ENCODE measurements at places on chromosomes 6 and 20.
A peak's percentile ranks its signal among the peaks of the same experiment; 100 is the strongest.

- ATAC-seq = no peak
Measured at GRCh38 chr20:10708351-10709185, 34.8 kb upstream of the JAG1 start.

DNA sequence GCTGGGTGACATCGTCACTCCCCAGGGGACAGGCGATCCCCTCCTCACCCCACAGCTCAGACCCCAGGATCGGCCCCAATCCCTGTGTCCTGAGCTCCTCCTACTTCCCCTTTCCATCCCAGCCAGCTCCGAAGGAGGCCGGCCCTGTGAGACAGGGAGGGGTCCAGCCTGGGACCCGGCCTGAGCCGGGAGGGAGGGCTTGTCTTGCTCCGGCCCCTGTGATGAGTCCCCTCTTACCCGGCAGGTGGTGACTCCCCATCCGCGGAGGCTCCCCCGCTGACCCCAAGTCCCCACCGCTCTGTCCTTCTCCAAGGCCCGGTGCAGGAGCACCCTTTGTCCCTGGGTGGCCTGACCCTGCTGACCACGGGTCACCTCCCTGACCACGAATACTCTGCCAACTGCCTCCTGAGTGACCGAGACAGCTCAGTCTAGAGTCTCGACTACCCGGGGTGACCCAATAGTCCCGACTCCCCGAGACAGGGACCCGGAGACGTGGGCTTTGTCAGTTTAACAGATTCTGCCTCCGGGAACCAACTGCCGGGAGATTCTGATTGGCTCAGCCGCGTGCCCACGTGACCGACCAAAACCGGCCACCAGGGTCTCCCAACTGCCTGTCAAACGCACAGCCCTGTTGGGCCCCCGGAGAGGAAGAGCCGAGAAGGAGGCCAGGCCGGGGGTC lies 187.4 kb upstream of the PROKR2 start:
- peak; percentile 42 for ATAC-seq

DNA sequence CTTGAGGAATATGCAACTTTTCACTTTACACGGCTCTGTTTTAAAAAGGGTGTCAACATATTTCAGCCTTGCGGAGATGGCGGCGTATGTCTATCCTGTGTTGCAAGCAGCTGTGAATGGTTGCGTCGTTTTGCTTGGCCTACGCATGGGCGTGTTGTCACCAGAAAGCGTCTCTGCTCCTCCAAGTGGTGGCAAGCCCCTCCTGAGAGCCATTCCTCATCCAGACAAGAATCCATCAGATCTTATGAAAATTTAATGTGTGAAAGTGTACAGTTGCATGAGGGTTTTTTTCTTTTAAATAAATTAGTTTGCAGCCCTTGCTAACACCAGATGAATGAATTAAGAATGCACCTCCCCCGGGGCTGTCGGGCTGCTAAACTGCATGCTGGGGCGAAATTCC lies 114.4 kb downstream of the PHACTR3 start:
- no peak for ATAC-seq

GRCh38 chr6:89640804-89641203 lies 2.3 kb upstream of the LYRM2 start:
- no peak for ATAC-seq

- no peak for ATAC-seq
Measured at GRCh38 chr6:92684386-92684785, 735.0 kb downstream of the EPHA7 start.

GRCh38 chr20:432677-433299 lies 24.7 kb downstream of the RBCK1 start:
- ATAC-seq = no peak

GRCh38 chr6:162372106-162372505 lies 355.5 kb downstream of the PRKN start:
- no peak for ATAC-seq

GRCh38 chr20:58141496-58141895 lies 87.0 kb downstream of the ANKRD60 start:
- no peak for ATAC-seq

GRCh38 chr6:318243-318890 lies 26.1 kb downstream of the DUSP22 start:
- ATAC-seq = no peak

GRCh38 chr6:93139408-93140081 lies 279.8 kb downstream of the EPHA7 start:
- no peak for ATAC-seq

- no peak for ATAC-seq
Measured at GRCh38 chr20:49693435-49694171, 20.1 kb downstream of the B4GALT5 start.

DNA sequence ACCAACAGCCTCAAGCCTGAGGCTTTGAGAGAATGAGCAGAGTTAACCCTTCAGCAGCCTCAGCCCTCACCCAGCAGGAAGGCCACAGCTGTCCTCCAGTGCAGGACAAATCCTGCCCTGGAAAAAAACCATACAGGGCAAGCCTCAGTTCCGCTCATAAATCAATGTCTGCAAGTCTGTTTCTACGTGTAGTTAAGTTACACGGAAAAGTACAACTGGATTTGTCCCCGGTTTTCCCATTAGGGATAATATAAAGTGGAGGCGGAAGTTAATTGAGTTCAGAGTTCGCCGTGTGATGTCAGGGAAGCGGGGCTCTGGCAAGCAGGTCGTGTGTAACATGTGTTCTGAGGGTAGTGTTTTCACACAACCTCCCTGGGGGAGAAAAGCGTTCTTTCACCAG lies 44.2 kb upstream of the EYA2 start:
- no peak for ATAC-seq

DNA sequence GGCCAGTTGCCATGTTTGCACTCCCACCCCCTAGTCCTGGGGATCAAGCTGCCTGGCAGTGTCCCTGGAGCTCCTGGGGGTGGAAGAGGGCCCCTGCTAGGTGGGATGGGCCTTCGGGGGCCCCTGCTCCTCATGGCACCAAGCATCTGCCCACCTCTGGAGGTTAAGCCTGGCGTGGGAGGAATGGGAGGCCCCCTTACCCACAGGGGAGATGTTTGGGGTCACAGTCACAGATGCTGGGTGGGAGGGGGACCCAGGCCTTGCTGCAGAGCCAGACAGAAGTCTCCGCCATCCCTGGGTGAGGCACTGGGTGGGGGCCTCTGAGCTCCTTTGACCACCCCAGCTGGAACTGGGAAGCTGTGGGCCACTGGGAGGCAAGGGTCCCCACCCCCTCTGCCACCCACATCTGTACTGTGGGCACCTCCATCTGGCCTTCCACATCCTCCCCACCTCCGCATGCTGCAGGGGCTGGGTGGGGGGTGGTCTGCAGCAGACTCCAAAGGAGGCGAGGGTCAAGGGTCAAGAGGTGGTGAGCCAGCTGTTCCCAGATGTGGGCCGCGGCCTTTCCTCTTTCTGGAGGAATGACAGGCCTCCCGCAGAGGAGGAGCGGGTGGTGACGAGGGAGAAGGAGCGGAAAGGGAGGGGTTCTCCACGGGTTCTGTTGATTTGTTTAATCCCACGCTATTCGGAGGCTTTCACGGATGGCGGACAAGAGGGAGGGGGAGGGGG lies 41.5 kb downstream of the YTHDF1 start:
- ATAC-seq = no peak

DNA sequence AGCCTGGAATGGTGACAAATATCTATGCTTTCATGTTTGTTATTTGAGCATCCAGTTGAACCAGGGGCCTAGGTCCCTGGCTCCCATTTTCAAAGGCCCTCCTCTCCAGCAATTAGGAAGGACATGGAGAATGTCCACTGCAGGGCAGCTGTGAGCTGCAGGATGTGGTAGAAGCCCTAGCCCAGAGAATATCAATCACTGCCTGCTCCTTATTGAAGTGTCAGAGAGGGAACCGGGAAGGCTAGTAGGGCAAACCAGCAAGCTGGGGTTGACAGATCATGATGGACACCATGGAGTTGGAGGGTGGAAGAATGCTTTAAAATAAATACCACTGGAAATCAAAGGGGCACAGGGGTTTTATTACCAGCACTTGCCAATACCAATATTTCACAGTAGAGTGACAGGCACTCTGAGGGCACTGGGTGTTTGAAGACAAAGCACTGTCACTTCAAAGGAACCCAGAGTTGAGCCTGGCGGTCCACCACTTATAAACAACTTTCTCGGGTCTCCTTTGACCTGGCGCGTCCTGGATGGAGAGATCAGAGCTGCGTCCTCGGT lies 47.7 kb downstream of the ZNF831 start:
- ATAC-seq = no peak

- no peak for ATAC-seq
Measured at GRCh38 chr20:18909254-18909653, 95.7 kb downstream of the SCP2D1 start.

DNA sequence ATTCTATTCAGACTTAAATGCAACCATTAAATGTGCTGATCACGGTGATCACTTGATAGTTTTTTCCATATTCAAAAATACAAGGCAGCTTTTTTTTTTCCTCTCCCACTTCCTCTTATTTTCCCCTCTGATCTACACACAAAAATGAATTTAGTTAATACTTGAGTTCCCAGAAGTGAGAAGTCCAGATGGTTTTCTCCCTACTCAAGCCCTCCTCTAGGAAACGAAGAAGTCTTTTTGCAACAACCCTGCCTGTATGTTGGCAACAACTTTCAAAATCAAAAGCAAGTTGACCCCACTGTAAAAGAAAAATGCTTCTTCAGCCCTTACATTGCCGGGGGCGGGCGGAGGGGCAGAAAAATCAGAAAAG lies 24.3 kb downstream of the ARHGAP18 start:
- no peak for ATAC-seq

DNA sequence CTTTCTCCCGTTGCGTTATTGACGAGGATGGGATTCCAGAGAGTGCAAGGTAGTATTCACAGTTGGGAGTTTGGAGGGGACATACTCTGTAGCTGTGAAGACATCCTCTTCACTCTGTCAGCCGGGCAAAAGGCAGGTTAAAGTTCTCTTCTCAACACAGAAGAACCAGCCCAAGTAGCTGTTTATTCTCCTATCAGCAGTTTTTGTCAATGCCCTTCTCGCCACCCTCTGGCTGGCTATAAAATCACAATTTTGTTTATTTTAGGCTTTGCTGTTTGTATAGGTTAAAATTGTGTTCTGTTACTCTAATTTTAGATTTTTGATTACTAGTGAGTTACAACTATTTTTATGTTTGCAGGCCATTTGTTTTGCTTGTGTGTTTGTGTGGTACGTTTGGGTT lies 37.9 kb upstream of the MAS1 start:
- no peak for ATAC-seq

DNA sequence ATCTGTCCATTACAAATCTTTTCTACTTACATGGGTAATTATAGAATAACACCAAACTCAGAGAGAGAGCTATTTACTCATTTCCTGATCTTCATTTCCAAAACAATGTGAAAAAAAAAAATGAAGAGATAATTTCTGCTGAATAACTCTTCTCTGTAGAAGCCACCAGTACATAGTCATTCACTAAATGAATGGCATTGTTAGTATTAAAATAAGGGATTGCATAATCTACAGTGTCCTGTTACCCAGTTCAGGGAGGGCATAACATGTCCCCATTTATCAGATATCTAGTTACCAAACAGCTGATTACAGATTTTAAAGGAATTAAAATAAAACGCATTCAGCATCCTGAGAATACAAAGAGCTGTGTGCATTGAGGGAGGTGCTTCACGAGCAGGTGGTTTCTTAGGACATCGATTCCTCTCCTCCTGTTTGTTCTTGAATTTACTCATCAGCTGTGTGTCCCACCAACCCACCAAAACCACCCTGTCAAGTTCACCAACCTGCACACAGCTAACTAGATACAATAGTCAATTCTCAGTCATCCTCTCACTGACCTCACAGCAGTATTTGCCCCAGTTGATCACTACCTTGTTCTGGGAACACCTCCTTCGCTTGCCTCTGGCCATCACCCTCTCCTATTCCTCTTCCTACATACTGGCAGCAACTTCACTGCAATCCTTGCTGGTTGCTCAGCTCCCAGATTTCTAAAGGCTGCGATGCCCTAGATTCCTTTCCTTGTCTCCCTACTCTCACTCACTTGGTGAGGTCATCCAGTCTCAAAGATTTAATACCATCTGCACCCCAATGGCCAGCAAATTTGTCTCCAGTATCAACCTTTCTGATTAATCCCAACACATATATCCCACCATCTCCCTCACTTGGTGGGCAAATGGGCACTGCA lies 18.7 kb downstream of the CNKSR3 start:
- no peak for ATAC-seq

DNA sequence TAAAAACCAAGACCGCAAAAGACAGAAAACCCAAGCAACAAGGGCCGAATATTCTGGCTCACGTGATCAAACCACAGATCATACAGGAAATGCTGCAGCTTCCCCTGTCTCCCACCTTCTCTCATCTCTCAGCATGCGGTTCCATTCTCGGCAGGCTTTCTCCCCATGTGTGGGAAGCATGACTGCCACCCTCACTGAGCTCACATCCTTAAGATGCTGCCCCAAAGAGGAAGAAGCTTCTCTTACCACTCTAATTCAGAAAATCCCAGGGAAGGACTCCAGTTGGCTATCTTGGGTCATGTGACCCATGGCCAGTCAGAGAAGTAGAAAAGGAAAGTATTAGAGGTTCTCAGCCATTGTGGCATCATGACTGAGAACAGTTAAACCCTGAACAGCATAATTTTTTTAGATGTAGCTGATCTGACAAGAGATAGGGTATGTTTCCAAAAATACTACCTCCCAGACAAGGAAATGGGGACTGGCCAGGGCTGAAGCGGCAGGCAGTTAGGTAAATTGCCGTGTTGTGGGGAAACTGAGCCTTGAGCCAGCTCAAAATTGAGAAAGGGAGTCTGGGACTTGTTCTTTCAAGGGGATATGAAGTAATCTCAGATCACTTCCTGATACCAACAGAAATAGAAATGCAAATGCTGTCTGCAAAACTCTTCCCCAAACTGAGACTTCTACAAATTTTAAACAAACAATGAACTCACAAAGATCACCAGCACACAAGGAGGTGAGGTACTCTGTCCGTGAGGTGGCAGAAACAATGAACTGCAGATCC lies 37.1 kb upstream of the GRM4 start:
- ATAC-seq = peak; percentile 88

DNA sequence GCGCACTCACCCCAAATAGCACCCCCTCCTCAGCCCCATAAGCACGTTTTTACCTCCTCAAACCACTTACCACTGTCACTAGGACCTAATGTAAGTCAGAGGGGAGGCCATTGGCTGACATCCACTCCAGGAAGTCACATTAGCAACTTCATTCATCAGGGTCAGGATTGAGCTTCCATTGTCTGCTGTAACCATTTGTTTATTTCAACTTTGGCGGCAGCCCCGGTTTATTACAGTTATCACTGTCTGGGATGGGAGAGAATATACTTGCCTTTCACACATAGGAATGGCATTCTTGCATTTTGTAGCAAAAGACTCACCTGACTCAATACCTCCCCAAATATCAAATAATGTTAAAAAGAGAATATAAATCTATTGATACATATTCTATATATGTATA lies 38.3 kb downstream of the MAFB start:
- ATAC-seq = no peak

DNA sequence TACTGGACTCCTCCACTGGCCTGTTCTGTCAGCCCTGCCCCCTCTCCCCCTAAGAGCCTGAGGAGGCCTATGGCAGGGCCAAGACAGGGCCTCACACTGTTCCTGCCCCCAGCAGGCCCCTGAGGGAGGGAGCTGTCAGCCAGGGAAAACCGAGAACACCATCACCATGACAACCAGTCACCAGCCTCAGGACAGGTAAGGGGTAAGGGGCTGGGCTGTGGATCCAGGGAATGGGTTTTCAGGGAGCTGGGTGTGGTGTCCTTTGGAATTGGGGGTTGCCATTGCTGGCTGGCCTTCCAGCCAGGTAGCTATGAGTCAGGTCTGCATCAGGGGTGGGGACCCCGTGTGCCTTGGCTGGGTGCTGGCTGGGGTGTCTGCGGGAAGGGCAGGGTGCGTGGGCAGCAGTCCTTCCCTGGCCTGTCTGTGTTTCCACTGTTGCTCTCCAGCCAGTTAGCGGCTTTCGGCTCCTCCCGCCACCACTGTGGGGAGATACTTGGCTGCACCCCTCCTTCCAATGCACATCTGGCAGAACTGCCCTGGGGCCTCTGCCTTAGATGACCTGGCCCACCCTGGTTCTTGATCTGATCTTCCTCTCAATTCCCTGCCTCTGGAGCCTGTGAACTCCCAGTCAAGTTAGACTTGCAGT lies 3.9 kb downstream of the SLC29A1 start:
- ATAC-seq = no peak
